ENCODE measurements at places on chromosomes 13 and 19. TPM values are rescaled to one million over a fixed set of nuclear protein-coding genes. Genes with fewer than 3 reads are reported as not detected.

The MRPL54 gene
- total RNA-seq: 52.3 TPM

The IRGC gene
- not detected for total RNA-seq

The HCN2 gene
- total RNA-seq: 0.62 TPM

The PCCA gene
- total RNA-seq: 38.4 TPM

The ZNF780B gene
- total RNA-seq: 17.3 TPM

The SIGLEC9 gene
- total RNA-seq: not detected

The ZNF181 gene
- 11.9 TPM for total RNA-seq

The NTN5 gene
- total RNA-seq: under 0.01 TPM

The ZNF415 gene
- 12.7 TPM for total RNA-seq

The NLRP9 gene
- not detected for total RNA-seq

The ANO8 gene
- total RNA-seq: 6.3 TPM

The KLF2 gene
- total RNA-seq: 3.2 TPM

Measured in aortic smooth muscle cell (primary cell).